ENCODE measurements at places on chromosomes 3 and 15.

DNA sequence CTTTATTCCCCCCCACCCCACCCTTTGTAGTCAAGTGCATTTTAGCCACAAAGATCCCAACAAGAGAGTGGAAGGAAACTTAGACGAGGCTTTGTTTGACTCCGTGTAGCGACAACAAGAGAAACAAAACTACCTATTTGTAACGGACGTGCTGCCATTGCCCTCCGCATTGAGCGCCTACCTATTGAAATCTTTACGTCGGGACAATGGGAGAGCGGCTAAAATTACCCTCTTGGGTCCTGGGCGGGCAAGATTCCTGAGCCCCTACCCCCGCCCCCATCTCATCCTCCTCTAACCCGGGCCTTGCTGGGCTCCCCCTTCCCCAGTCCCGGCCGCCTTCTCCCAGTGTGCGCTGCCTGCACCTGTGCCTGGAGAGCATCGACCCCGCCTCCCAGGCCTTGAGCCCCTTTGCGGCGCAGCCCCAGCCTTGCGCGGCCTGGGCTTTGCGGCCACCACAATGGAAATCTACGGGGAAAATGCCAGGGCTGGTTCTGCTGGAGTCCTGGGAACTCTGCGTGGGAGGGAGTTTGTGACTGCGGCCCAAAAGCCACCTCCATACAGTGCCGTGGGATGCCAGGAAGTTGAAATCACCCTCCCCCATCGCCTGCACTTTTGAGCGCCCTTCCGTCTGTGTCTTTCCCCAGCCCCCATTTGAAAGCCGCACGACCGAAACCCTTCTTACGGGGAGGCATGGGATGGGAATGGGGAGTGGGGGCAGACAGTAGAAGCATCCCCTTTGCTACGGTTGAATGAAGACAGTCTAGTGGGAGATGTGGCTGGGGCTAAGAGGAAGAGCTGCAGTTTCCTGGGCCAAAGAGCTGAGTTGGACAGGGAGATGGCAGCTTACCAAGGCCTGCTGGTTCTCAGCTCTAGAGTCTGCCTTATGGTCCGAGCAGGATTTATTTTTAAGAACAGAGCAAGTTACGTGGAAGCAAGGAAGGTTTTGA is 1.1 kb upstream of the SOX2 start:
- no peak for DNase-seq

GRCh38 chr15:32870240-32871033 is 152.6 kb downstream of the GREM1 start:
- DNase-seq, result no peak

DNA sequence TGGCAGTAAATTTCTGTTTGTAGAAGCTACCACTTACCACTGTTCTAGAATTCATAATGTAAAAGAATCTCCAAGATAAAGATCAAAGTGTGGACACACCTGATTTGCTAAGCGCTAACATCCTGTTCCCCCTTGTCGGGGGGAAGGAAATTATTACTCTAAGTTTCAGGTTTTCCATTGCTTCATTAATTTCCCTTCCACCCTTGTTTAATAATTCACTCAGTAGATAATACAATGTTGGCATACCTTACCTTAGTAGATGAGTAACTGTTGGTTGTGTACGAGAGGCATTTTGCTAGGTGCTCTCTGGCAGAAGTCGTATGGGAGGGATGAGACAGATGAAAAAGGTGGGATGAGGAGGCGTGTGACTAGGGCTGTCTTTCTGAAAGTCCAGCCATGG is 641.2 kb upstream of the ARRDC4 start:
- DNase-seq, result no peak

DNA sequence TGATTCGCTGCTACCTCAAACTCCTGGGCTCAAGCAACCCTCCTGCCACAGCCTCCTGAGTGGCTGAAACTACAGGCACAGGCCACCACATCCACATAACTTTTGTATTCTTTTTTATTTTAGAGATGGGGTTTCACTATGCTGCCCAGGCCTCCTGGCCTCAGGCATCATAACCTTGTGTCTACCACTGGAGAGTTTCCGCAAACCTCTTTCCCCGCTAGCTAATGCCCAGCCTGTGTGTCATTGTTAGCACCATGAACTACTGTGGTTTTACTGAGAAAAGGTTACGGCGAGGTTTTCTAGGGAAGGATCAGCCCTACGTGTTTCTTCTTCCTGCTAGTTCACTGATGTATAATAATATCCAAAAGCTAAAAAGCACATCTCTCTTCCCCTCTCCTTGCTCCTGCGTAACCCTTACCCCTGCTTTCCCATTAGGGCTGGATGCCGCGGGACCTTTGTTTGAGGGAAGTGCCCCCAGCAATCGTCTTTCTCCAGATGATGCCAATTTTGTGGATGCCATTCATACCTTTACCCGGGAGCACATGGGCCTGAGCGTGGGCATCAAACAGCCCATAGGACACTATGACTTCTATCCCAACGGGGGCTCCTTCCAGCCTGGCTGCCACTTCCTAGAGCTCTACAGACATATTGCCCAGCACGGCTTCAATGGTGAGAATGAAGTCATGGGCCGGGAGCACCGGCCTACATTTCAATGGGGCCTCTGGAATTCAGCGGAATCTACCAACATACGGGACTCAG is 113.7 kb downstream of the LIPC start:
- no peak for DNase-seq

GRCh38 chr3:100254168-100254777 is 6.5 kb upstream of the TBC1D23 start:
- peak; percentile 87 for DNase-seq

GRCh38 chr3:115279939-115280338 is 132.9 kb upstream of the ZBTB20 start:
- no peak for DNase-seq

- DNase-seq, result no peak
Observed at GRCh38 chr3:166223120-166223519, 385.9 kb upstream of the BCHE start.

DNA sequence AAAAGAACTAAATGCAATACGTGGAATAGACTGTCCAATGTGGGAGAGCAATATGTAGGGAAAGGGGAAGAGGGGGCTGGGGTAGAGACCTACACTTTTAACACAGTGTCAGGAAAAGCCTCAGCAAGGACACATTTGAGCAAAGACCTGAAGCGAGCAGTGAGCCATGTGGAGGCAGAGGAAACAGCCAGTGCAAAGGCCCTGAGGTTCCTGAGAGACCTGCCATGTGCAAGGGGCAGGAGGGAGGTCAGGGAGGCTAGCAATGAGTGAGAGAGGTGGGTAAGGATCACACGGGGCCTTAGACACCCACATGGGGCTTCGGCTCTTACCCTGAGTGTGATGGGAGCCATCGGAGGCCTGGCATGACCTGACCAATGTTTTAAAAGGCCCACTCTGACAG is 181.0 kb downstream of the RAB11A start:
- DNase-seq, result no peak

GRCh38 chr3:188321258-188321657 is 167.3 kb downstream of the LPP start:
- no peak for DNase-seq

DNA sequence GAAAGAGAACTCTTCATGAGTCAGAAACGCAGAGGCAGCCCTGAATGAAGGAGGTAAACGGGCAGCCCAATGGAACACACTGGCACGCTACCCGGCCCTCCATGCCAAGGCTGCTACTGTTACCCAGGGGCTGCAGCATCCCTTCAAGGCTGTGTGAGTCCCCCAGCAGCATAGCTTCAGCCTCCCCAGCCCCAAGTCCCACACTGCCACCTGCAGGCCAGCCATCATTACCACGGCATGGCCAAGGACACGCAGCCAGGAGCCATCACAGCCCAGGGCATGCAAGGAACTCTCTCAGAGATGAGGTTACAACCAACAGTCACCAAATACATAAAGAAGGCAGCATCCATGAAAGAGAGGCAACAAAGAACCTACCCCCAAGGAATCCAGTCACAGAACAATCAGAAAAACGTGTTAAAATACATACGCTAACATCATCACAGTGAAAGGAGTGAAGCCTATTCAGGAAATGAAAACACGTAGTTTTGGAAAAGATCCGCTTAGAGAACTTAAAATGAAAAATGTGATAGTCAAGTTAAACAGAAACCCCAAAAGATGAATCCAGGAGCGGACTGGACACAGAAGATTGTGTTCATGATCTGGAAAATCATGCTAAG is 22.4 kb downstream of the PLA2G4F start:
- DNase-seq, result no peak

DNA sequence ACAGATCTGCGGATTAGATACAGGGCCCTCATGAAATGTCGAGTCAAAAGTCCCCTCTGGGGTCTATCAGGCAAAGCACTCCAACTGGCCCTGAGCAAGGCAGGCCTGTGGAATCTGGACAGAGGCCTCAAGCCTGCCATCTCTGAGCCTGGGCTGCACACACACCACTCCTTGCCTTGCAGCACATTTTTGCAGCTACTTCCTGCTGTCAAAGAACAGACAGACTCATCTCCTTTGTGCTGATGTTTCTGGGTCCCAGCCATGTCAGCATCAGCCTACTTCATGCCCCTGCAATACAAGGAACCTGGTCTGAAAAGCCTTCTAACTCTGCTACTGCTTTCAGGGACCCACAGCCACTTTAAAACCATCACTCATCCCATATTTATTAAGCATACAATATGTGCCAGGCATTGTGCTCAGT is 60.6 kb upstream of the IL12A start:
- DNase-seq, result no peak

DNA sequence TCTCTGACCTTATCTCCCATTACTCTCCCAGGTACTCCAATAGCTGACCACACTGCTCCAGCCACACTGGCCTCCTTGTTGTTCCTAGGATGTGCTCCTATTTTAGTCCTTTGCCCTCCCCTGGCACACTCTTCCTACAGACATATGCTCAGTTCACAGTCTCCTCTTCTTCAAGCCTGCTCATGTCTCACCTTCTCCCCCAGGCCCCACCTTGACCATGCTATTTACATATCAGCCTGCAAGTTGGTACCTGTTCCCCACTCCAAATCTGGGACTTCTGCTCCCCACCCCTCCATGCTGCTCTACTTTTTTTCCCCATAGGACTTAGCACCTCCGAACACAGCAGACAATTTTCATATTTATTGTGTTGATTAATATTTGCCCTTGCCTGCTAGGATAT is 84.9 kb upstream of the BCL6 start:
- DNase-seq, result no peak

DNA sequence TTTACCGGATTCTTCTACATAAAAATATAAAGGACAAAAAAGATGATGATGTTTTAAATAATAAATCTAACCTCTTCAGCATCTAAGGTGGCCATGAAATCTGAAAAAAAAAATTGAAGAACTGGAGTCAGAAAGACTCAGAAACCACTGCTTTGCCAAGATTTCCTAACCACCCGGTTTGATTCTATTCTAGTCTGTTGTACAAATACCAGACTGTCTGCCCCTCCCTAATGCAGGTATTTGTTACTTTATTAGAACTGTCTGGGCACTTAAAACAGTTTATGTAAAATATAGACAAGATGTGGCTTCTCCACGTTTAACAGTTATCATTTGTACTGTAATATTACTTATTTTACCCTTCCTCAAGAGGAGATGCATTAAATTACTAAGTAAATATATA is 48.8 kb downstream of the UACA start:
- DNase-seq, result no peak

DNA sequence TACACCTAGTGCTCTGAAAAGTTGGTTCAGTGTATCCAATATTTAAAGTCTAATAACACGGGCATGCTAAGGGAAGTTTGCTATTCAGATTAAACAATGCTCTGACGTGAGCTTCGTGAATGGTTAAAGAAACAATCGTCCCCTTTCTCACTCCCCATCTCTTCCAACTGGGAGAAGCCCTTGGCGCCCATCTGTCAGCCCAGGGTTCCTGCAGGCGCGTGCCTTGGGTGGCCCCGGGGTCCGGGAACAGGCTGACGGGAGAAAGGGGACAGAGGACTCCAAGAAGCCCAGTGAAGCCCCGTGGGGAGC is 413 bp downstream of the SEC22C start:
- DNase-seq, result no peak

GRCh38 chr3:132592216-132592615 is 4.9 kb upstream of the ACKR4 start:
- peak; percentile 69 for DNase-seq

GRCh38 chr15:78045189-78045588 is 32.3 kb downstream of the TBC1D2B start:
- no peak for DNase-seq

GRCh38 chr15:35697549-35698299 is 151.8 kb upstream of the DPH6 start:
- no peak for DNase-seq

DNA sequence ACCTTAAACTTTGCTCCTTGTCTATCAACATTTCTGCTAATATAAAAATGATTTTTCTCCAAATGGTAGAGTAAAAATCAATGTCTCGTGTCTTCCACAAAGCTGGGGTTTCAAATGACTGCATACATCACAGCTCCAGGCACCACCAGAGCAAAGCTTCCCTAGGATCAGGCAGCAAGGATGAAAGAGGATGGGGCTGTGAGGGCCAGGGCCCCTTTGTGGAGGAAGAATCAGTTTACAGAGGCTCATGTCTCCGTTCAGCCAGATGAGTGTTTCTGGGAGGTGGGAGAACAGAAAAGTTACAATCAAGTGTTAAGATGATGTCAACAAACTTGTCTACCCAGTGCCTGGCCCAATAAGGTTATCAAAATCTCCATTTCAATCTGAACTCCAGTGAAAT is 105.5 kb downstream of the BDH1 start:
- DNase-seq, result no peak

- DNase-seq, result no peak
Observed at GRCh38 chr3:182668541-182668940, 124.8 kb upstream of the ATP11B start.

DNA sequence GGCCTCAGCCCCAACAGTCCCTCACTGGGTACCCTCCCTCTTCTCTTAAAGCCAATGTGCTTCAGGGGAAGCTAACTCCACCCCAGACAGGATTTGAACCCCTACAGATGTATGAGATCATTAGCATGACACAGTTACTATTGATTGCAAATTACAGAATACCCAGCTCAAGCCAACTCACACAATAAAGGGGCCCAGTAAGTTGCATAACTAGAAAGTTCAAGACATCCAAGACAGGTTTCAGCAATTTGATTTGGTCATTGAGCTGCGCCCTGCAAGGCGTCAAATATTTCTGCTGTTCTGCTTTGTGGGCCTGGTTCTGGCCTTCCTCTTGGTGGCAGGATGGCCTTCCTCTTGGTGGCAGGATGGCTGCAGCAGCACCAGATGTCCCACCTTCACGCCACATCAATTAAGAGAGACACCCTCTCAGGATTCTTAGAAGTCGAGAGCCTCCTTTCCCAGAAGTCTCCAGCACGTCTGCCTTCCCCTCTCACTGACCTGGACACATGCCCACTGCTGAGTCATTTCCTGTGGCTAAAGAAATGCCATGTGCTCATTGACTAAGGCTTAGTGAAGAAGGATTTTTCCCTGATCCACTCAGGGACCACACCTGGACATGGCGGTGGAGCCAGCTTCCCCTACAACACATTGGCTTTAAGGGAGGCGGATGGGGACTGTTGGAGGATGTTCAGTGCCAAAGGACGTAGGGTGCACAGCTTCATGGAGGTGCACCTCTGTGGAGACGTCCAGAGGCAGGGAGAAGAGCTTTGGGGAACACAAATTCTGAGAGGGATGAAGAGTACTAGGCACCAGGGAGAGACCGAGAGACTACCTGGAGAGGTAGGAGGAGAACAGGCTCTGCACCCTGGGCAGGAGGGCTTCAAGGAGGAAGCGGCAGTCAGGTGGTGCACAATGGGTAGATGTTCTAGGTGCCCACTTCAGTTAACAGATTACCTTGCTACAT is 49.1 kb downstream of the DNASE1L3 start:
- no peak for DNase-seq

Data from skin of body (tissue), 3 donors.